ENCODE measurements at places on chromosomes 5 and 9.

- DNase-seq: no peak
Measured at GRCh38 chr5:52738095-52738506, 49.6 kb upstream of the ITGA1 start.

GRCh38 chr9:27272103-27272502 lies 24.8 kb downstream of the EQTN start:
- no peak for DNase-seq

GRCh38 chr5:88656221-88656950 lies 226.6 kb downstream of the MEF2C start:
- DNase-seq: no peak

- no peak for DNase-seq
Measured at GRCh38 chr5:87079219-87079618, 188.5 kb upstream of the RASA1 start.

DNA sequence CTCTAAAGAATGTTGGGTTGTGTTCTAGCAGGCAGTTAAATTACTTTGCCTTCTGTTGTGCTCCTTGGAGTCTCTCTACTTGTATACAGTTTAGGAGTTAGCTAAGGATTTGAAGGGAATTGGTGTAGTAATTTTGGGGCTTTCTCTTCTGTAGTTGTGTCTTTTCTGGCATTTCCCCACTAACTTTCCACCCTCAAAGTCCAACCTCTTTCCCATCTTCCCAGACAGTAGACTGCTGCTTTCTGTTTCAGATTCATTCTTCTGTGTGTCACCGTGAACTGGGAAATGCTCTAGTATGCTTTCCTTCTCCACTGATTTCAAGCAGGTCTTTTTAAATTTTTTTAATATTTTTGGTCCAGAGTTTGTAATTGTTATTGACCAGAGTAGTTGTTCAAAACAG lies 4.5 kb upstream of the ANGPTL2 start:
- DNase-seq: no peak

GRCh38 chr9:122609804-122610203 lies 4.7 kb upstream of the OR1Q1 start:
- DNase-seq: no peak

DNA sequence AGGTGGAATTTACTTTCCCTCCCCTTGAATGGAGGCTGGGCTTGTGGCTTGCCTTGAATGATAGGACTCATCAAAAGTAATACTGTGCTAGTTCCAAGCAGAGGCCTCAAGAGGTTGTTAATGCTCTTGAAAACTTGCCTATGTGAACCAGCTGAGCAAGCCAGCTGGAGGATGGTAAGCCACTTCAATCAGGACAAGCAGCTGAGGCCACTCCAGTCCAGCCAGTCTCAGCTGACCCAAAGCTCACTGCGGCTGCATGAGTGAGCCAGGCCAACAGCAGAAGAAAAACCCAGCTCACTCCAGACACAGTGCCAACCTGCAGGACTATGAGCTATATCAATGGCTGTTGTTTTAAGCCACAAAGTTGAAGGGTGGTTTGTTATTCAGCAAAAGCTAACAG lies 182.8 kb downstream of the MCTP1 start:
- peak; percentile 26 for DNase-seq

DNA sequence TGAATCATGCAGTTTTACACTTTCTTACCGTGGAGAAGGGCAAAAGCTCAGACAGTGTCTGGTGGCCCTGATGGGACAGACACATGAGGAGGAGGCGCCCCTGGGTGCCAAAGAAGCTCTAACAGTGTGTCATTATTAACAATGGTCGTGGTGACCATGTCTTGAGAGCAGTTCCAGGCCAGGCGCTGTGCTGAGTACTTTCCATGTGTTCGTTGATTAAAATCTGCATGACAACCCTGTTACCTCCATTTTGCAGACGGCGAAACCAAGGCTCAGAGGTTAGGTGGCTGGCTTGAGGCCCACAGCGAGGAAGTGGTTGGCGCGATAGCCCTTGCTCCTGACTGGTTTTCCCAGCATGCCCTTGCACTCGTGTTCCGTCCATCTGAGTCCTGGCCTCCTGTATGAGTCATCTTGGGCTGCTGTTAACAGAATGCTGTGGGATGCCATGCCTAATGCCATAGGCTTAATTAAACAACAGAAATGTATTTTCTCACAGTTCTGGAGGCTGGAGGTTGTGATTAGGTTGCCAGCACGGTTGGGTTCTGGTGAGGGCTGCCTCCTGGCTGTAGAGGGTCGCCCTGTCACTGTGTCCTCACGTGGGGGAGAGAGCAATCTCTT lies 92.0 kb downstream of the AMBP start:
- DNase-seq: no peak

GRCh38 chr9:15416880-15417279 lies 5.8 kb upstream of the SNAPC3 start:
- DNase-seq: peak; percentile 30

DNA sequence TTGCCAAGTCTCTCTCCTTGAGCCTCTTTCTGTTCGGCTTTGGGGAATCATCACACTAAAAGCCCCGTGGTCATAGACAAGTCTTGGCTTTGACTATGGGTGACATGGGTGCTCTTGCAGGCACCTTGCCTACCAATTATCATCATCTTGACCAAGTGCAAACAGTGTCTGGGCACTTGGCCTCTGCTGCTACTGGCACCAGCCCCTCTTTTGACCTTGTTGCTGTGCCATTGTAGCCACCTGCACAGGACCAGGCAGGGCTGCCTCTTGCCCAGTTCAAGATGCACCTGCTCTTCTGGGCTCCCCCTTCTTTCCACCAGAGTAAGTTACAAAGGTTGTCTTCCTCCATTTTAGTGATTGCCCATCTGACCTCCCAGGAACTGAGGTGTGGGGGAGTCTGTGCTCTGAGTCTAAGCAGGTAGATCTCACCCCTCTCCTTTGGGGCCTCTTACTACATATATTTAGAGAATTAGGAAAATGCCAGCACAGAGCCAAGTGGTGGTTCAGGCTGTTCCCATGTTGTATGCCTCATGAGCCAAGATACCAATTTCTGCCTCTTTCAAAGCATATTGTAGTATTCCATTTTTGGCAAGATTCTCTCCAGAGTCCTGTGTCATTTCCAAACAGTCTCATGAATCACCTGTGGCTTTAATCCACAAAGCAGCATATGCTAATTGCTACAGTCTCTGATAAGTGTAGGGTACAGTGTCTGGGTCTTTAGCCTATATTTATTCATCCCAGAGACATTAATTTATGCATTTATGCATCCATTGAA lies 142.9 kb upstream of the DAP start:
- no peak for DNase-seq

GRCh38 chr9:18429070-18429469 lies 44.9 kb upstream of the ADAMTSL1 start:
- DNase-seq: no peak

GRCh38 chr9:127283917-127284497 lies 19.4 kb downstream of the GARNL3 start:
- DNase-seq: no peak

DNA sequence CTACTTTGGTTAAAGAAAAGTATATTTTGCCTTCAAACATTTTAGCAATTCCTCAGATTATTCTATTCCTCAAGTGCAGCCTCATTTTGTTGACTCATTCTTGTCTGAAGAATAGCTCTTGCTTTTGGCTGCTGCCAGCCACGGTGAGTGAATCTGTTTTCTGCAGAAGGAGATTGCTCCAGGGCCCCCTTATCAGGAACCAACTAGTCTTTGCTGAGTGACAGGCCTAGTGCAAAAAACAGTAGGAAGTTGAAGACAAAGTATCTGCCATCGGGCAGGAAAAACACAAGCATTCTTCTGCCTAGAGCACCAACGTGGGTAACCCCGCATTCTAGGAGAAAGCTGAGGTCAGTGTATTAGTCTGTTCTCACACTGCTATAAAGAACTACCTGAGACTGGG lies 42.3 kb downstream of the ZNF883 start:
- DNase-seq: no peak

- no peak for DNase-seq
Measured at GRCh38 chr5:93395971-93396379, 185.0 kb downstream of the NR2F1-AS1 start.

DNA sequence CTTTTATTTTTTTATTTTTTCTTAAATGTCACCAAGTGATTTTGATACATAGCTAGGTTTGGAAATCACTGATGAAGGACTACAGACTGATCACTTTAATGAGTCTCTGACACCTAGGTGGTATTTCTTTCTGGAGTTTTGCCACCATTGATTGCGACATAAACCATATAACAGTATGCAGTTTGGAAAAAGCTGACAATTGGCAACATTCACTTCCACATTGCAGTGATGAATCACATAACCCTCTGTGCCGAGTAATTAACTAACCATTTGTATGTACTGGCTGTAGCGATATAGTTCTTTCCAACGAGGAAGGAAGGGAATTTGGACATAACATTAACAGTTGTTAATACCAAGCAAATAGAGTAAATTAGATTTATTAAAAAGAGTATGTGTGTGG lies 222.9 kb upstream of the EFNA5 start:
- no peak for DNase-seq

- DNase-seq: no peak
Measured at GRCh38 chr9:89378541-89378940, 60.2 kb downstream of the SECISBP2 start.

DNA sequence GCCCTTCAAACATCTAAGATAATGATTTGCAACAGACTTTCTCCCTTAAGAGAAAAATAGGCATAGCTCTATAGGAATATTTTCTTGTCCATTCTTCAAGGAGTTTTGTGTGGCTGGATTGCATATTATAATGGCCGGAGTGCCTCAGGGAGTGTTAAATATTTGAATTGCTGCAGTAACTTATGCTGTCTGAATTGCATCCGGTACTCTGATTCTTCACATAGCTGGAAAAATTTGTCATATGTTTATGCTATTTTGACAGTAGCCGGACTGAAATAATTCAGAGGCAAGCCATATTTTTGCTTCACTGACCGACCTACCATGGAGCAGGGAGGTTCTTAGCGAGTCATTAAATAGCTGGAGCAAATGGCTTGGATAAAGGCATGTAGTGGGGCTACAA lies 621.0 kb downstream of the ACTL7B start:
- DNase-seq: no peak

DNA sequence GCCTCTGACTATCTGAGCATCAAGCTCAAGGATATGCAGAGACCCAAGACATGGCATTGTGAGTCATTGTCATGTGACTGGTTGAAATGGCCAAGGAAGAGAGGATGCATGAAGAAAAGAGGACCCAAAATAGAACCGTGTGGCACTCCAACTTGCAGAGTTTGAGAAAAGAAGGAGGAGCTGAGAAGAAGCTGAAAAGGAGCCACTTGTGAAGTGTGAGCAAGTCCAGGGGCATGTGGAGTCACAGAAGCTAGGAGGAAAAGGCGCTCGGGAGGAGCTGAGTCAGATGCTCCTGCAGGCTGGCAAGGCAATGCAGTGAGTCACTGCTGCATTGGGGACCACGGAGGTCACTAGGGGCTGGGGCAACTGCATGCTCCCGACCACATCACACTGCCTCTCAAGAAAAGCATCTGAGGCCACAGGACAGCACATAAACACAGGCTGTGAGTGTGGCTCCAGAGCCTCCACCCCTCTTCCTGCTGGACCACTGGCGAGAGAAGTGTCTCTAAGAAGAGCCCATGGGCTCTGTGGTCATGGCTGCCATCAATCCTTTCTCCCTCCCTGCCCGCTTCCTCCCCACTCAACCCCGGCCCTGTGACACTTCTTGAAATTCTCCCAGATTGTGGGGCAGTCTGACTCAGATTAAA lies 197.6 kb downstream of the DRD1 start:
- DNase-seq: peak; percentile 37

GRCh38 chr5:31392061-31392460 lies 139.8 kb downstream of the DROSHA start:
- no peak for DNase-seq

DNA sequence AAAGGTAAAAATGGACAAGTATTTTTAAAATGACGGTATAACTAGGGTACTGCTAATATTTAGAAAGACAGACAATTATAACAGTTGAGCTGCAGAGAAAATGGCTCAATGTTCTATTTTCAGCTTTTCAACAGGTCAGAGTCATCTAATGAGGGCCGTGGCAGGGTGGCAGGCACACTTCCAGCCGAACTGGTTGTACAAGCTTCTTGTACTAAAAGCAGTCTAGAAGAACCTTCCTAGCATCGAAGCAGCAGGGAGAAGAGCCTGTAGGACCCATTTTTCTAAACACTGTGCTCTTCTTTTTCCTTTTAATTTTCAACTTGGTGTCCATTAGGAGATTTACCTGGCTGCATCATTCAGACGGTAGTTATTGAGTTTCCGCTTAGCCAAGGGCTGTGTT lies 85.6 kb downstream of the SLC28A3 start:
- DNase-seq: no peak

- no peak for DNase-seq
Measured at GRCh38 chr5:93092349-93093105, 488.5 kb downstream of the NR2F1-AS1 start.

- DNase-seq: peak; percentile 76
Measured at GRCh38 chr9:134325096-134325812, 1.0 kb upstream of the RXRA start.

DNA sequence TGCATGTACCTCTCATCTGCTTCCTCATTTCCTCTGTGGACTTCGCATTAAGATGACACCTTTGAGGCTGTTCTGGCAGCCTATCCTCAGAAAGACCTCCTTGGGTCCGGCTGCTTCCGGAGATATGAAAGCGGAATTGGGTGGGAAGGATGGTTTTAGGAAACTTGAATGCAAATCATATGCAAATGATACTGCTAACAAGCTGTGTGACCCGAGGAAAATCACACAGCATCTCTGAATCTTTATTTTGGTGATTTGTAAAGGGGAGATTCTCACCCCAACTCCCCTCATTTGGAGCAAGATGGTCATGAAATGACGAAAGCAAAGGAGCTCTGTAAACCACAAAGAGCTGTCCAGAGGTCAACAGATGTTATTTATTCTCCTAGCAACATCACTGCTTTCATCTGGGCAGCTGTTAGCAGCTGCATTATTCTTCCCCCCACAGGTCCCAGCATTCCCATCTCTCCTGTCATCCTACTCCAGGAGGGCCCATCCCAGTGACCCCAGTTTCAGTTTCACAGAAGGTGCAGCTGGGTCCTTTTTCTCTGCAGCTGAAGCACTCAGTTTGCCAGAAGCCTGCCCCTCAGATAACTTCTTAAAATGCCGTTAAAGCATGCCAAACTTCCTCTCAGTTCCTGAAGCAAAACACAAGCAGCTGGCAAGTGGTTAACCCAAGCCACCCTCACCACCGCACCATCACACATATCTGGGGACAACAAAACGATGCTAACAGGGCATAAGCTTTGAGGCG lies 269.5 kb downstream of the SEC61B start:
- peak; percentile 55 for DNase-seq

DNA sequence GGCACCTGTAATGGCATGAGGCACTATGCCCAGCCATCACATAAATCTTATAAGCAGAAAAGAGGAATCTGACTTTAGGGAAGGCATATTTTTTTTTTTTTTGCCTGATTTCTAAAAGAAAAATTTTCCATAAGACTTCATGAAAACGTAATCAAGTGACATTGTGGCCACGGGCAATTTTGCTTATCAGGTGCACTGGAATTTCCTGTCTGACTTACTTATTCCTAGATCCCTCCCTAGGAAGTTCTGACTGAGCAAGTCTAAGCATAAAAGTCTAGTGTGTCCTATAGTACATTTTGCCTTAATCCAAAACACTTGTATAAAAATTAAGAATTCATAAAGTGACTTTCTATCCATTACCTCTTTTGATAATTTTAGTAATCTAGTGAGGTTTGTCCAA lies 12.5 kb downstream of the C5orf46 start:
- no peak for DNase-seq

- DNase-seq: no peak
Measured at GRCh38 chr5:130759061-130759460, 406.0 kb downstream of the HINT1 start.
